ENCODE measurements at places on chromosomes 3 and 15.
A peak's percentile ranks its signal among the peaks of the same experiment; 100 is the strongest.

DNA sequence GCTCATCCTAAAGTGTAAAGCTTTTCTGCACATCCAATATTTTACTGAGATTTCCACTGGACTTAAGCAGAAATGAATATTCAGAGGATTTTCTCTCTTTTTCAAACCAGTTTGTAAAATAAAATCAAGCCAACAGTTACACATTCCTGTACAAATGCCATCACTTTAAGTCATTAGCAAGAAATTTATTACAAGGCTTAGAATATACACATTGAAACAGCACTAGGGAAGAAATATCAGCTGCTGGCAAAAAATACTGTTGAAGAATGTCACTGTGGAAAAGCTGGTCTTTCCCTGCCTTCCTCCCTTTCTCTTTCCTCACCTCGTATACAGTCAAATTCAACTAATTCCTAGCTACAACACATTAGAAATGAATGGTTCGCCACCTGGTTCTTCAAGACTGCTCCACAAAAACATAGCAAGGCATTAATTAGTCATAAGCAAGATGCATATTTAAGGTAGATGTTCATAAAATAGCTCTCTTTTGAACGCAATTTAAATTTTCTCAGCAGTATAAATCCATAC is 21.3 kb downstream of the PLOD2 start:
- DNase-seq = peak; percentile 42

DNA sequence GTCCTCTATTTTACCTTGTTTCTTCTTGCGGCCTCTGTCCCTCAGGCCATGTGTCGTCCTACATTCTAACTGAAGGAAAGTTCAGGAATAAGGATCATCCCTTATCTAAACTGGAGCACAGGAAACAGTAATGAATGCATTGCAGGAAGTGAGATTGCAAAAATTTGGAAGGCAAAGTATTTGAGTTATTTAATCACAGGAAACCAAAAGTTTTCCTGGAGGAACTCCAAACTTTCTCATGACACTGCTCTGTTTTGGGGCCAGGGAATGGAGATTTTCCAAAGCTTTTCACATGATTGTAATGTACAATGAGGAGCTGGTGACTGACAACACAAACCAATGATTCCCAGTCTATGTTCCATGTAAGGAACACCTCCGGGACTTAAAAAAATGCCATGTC is 57.8 kb upstream of the PLSCR4 start:
- DNase-seq = peak; percentile 90

- DNase-seq = no peak
These were observed 33.3 kb downstream of the TSPAN3 start for GRCh38 chr15:77037388-77038209.

DNA sequence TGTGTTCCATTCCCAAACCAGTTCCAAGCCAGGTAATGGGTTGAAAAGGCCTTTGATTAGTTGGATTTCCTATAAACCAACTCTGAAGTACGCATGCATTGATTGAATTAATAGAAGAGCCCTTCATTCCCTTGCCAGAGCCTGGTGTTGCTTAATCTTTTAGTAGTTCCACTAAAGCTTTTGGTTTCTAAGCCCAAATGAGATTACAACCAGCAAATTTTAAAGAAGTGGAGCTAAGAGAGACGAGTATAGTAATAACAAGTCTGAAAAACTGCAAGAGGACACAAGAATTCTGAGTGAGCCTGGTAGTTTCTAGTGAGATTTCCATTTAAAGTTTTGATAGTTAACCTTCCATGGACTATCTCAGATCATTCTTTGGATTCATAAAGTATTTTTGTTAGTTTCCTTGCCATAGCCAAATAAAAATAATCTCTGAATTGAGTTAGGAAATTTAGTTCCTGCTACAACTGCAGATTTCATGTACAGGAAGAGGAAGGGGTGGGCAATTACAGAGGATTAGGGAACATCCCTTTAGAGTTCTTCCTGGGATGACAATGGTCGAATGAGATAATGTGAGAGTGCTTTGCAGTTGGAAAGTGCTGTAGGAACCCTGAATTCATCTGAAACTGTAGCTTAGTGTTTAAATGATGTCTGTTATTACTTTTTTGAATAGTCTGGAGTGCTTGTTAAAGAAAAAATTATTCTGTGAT is 136.8 kb downstream of the FNDC3B start:
- DNase-seq = no peak

DNA sequence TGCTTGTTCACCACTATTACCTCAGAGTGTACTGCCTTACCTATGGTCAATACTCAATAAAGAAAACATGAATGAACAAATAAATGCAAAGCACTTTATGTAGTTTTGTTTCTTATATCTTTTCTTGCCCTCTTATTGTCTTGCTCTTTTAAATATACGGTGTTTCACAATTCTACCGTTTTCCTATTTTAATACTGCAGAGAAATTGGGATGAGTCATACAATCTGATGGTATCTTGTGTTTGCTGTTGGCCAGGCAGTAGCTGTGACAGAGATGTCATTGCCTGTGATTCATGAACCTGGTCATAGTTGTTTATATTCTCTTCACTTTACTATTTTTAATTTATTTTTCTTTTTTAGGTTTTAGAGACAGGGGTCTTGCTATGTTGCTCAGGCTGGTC is 48.3 kb downstream of the SERP1 start:
- peak; percentile 26 for DNase-seq

- no peak for DNase-seq
These were observed 60.4 kb downstream of the IL12A start for GRCh38 chr3:160049038-160049437.

DNA sequence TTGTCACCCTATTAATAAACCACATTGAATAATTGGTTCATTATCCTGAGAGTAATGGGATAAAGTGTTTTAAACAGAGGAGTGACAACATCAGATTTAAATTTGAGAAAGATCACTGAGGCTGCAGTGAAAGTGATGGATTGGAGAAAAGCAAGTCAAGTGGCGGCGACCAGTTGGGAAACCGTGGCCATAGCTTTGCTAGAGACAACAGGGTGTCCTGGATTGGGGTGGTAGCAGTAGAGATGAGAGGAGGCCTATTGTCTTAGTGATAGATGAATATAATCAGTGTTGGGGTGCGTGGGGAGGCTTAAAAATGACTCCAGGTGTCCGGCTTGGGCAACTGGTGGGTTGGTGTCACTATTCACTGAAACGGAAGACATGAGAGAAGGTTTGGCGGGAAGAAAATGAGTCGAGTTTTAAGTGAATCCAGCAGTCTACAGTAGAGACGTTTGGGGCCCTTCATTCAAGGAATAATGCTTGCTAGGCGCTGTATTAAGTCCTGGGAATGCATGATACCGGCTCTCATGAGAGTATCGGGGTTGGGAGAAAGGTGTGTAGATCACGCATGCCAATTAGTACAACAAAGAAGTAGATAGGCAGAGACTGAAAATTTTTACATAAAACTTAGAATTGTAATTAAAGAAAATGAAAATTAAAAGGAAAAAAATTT is 819 bp downstream of the NEK4 start:
- DNase-seq = no peak

- peak; percentile 12 for DNase-seq
These were observed 197.4 kb upstream of the RGMA start for GRCh38 chr15:93286446-93286845.

DNA sequence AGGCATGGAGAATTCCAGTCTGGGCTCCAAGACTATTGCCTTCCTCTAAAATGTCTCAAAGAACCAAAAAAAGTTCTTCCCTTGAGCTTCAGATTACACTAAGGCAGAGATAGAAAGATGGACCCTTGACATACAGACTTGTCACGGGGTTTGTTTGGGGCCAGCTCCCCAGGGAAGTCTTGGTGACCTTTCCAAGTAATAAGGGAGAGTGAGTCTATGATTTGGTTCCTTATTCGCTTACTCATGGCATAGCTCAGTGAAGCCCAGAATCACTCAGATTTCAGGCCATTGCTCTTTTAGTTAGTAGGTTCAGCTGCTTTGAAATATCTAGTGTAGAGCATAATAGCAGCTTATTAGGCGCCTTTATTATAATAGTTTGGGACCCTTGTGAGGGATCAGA is 90.3 kb downstream of the PLCL2 start:
- no peak for DNase-seq

DNA sequence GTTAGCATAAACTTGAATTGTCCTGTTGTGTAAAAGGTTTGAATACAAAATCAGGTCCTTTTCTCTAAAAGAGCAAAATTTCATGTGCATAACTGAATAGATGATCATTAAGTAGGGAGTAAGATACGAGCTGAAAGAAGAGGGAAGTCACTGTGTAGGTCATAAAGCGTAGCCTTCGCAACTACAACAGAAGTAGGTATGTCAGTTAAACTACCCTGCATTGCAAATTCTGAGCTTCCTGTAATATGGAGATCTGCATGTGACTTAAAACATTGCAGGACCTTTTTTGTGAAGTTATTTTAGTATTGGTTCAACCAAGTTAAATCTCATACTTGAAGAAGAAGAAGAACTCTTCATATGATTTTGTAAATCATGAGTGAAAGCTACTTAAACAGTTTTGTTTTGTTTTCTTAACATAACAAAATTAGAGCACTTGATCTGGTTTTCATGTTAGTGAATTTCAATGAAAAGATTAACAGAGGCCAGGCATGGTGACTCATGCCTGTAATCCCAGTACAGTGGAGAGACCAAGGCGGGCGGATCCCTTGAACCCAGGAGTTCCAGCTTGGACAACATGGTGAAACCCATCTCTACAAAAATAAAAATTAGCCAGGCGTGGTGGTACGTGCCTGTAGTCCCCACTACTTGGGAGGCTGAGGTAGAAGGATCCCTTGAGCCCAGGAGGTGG is 26.4 kb downstream of the ARMC8 start:
- no peak for DNase-seq
